ENCODE measurements at places on chromosomes 1 and 21.

GRCh38 chr1:10833630-10834557 lies 37.4 kb upstream of the CASZ1 start:
- DNase-seq, result no peak

DNA sequence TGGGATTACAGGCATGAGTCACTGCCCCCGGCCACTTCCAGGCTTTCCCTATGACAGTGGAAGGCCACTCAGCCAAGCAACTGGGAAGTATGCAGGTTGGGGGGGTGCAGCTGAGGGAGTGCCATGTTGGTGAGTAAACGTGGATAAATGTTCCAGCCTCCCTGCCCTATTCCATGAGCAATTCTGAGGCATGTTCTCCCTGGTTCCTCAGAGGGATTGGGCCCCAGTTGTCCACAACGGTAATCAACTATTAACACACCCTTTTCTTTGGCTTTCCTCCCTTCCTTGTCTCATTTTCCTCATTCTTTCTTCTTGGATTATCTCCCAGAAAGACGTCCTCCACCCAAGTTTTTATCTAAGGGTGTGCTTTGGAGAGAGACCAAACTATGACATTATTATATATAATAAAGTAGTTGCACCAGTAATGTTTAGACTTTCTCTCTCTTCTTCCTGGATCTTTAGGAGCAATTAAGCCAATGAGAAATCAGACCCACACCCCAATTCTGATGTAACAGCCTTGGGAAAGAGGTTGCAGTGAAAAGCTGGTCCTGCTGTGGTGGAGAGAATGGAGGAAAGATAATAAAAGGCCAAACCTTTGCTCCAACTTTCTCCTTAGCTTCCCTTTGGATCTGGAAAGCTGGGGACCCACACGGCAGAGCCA lies 6.8 kb upstream of the SLAMF9 start:
- DNase-seq, result no peak

- DNase-seq, result no peak
These were observed 709.9 kb downstream of the KCNT2 start for GRCh38 chr1:195898373-195898772.

- no peak for DNase-seq
These were observed 75.6 kb upstream of the ROR1 start for GRCh38 chr1:63698001-63698838.

DNA sequence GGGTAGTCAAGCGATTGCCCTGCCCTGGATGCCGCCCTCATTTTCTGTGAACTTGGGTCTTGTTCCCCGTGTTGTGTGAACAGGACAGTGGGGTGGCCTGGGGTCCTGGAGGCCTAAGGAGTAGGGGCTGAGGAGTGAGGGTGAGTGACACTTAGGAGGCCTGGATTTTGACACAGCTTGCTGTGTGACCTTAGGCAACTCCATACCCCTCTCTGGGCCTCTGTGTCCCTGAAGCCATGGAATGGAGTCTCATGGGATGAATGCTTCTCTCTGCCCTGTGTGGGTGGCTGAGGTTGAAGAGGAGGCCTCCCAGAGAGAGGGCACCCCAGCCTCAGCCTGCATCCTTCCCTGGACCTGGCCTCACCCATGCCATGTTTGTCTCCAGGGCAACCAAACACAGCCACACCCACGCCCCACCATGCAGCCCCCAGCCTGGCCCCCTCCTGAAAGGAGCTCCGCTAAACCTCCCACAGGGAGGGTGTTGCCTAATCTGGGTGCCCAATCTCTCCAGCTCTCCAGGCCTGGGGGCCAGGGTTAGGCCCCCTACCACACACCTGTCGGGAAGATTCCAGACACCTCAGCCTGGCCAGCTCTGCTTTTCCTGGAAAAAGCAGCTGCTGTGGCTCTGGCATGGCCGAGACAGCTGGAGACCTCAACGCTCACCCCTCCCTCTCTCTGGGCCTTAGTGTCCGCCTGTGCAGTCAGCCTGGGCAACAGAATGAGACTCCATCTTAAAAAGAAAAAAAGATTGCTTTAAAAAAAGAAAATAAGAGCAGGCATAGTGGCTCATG lies 9.9 kb downstream of the MYOM3 start:
- DNase-seq, result no peak

Measured in cortex of kidney (tissue), 1 donor.